Bronchial smooth muscle cell (primary cell): ENCODE measurements at places on chromosomes 3 and 15. TPM values are rescaled to one million over a fixed set of nuclear protein-coding genes. Genes with fewer than 3 reads are reported as not detected.

The ATP2B2 gene
- not detected in 2 replicates for total RNA-seq

The AGTR1 gene
- 1.0 and 2.5 TPM in 2 replicates for total RNA-seq

The SNX22 gene
- 0.26 and 0.32 TPM in 2 replicates for total RNA-seq

The CADPS gene
- 2.4 and 19.2 TPM in 2 replicates for total RNA-seq

The SPTBN5 gene
- total RNA-seq, result 0.16 and 0.17 TPM in 2 replicates

The TNFAIP8L3 gene
- total RNA-seq, result 30.9 and 80.4 TPM in 2 replicates

The ERICH6 gene
- under 0.01 and 0.17 TPM in 2 replicates for total RNA-seq

The HIGD1A gene
- 131 TPM in 2 replicates for total RNA-seq
